ENCODE measurements at places on chromosomes 11 and 22.

DNA sequence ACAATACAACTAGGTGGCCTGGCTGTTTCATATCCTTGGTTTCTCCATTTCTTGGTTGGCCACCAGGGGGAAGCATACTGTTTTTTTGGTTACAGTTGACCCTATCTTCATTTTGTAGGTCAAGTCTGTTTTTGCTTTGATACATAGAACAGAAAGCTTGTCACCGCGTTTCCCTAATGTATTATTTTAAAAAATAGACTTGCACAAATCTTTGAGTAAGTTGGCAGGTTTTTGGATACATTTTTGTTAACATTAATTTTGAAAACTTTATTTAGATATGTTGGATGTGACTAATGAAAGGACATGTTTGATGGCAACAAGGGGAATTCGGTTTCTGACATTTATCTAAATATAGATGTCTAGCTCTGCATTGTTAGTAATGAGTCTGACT lies 3.0 kb downstream of the NCR3LG1 start:
- DNase-seq, result peak; percentile 72

- no peak for DNase-seq
These were observed 340.0 kb downstream of the SHANK2 start for GRCh38 chr11:70912226-70912840.

GRCh38 chr11:126408496-126408895 lies 53.0 kb downstream of the ST3GAL4 start:
- DNase-seq, result no peak

- no peak for DNase-seq
These were observed 25.2 kb downstream of the RPS6KA4 start for GRCh38 chr11:64384028-64384737.

DNA sequence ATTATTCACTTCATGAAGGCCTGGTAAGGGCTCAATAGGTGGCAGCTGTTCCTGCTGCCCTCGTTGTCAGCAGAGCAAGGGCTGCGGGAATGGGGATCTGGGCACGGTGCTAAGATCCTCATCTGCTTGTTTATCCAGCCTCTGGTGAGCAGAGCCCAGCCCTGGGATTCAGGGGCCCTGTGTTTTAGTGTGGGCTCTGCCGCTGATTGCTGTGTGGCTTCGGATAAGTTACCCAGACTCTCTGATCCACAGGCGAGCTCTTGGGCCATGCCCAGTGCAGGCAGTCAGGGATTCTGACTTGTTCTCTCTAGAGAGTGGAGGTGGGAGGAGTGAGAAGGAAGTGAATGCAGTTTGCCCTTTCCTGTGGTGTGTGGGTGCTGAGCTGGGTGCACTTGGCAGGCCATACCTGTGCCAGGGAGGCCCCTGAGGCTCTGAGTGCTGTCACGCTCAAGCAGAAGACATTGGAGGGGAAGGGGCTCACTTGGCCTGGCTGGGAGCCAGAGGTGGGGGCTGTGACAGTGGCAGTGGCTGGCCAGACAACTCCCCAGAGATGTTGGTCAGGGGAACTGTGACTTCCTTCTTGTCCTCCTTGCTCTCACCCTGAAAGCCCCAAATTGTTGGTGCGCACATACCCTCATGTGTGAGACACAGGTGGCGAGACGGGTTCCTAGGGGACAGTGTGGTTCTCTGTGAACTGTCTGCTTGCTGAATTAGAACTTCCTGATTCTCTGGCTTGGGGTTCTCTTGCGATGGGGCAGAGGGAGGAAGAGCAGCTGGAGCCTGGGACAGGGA lies 43.7 kb downstream of the CD82 start:
- no peak for DNase-seq

GRCh38 chr11:2531987-2532703 lies 87.3 kb downstream of the KCNQ1 start:
- DNase-seq, result no peak

- DNase-seq, result no peak
These were observed 712 bp upstream of the SLC2A11 start for GRCh38 chr22:23856721-23857605.

- DNase-seq, result no peak
These were observed 43.4 kb downstream of the FAT3 start for GRCh38 chr11:92267968-92268367.

GRCh38 chr11:10303558-10304363 lies 1.1 kb upstream of the ADM start:
- DNase-seq, result peak; percentile 53

DNA sequence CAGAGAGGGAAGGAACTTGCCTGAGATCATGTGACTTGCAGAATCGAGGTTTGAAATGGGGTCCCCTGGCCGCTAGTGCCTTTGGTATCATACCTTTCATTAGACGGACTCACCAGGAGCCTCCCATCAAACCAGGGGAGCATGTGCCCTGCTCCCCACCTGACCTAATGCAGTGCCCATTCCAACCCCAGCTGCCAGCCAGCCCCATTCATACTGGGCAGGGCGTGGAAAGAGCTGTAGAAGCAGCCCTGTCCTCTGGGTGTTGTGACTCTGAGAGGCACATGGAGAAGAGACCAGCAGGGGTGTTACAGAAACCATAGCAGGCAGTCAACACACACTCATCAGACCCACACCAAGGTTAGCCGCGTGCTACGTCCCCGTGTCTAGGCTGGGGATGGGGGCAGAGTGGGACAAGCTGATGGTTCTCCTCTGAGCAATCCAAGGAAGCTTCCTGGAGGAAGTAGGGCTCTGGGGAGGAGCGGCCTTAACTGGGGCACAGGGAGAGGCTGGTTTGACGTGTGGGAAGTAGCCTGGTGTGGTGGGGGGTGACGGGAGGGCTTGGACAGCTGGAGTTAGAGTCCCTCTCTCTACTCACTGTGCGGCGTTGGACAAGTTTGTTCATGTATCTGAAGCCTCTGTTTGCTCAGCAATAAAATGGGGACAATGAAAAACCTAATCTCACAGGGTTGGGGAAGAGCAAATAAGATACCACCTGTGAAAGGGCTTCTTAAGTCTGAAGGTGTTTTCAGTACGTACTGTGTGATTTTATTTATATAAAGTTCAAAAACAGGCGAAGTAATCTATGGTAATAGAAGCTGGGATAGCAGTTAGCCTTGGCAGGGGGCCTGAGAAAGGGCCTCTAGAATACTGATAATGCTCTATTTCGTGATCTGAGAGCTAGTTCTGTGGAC lies 14.0 kb downstream of the GRIK4 start:
- no peak for DNase-seq

DNA sequence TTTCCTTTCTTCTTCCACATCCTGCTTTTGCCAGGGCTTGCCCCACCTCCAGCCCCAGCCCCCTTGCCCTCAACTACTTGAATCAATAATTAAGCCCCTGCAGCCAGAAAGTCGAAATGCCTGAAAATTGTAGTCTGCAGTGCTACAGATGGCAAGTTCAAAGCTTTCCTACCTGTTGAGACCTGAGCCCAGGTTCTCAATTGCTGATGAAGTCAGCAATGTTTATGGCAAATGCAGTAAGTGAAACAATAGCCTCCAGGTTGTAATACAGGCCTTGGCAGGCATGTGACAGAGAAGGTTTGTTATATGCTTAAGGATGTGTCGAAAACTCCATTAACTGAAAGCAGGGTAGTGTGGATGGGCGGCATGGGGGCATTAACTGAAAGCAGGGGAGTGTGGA lies 181.1 kb upstream of the SESN3 start:
- DNase-seq, result no peak

Measured in NCI-H345 (cell line).